Left renal pelvis (tissue), 4 donors: ENCODE measurements at places on chromosomes 1 and 21. TPM values are rescaled to one million over a fixed set of nuclear protein-coding genes. Genes with fewer than 3 reads are reported as not detected.

- DNase-seq = no peak
Measured at GRCh38 chr1:46719689-46720088, 775 bp upstream of the EFCAB14 start.

DNA sequence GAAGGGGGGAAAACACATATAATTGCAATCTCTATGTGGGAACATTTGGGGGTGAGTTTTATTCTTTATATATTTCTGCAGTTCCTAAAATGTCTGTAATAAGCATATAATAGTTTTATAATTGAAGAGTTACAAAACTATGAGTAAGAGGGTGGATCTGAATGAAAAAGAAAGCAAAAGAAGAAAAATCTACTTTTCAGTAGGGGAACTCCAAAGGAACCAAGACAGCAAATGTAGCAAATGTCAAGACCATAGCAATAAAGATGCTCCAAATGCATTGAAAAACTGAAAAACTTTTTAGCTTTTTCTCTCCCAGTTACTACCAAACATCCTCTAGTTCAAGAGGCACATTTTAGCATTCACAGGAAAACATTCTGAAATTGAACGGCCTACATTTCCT, 434.8 kb downstream of the LMO4 start:
- DNase-seq = no peak

DNA sequence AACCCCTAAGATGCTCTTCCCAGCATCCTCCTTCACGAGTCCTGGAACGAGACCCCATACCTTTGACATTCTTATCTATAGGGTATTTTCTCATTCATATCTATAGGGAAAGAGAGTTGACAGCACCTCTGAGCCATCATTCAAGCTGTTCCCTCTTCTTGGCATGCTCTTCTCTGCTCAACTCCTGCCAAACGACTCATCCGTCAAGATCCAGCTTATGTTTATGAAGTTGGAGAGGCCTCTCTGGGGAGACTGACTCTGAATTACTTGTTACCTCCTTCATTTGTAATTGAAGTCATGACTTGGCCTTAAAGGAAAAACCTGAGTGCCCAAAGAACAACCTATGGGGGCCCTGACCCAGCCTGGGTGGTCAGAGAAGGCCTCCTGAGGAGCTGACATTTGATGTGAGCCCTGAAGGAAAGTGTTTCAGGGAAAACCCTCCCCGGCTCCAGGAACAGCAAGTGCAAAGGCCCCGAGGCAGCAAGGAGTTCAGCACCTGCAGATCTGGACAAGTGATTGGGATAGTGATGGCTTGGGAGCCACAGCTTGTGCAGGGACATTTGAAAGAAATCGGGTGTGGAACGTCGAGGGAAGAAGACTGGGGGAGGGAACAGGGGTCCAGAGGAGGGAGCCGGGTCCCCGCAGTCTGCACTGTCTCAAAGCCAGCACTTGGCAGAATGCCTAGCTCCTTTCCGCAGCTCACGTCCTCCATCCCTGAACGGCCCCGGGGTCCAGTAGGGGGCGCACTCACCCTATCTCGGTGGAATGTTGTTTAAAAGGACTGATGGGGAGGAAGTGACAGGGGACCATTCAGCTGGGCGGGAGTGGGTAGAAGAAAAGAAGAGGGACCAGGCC, 14.0 kb upstream of the CDA start:
- DNase-seq = peak; percentile 71

DNA sequence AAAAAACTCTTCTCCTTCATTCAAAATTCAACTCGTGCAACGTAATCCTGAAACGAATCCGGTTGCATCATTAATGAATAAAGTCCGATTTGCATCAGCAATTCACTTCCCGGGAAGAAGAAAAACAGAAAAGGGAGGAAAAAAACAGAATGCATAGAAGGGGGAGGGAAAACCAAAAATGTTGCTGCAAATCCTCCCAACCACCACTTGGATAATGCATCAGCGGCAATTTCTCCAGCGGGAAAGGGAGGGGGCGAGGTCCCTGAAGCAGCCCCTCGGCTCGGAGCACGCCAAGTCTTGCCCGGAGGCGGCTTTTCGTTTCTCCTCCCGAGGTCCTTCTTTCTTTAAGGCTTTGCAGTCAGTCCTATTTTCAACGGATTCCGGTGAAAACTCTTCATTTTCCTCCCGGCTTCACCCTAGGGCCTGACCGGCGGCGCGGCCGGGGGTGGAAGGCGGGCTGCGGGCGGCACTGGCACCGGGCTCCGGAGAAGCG, 723 bp downstream of the CDC42BPA start:
- no peak for DNase-seq

- no peak for DNase-seq
Measured at GRCh38 chr1:184291701-184292100, 95.1 kb upstream of the C1orf21 start.

DNA sequence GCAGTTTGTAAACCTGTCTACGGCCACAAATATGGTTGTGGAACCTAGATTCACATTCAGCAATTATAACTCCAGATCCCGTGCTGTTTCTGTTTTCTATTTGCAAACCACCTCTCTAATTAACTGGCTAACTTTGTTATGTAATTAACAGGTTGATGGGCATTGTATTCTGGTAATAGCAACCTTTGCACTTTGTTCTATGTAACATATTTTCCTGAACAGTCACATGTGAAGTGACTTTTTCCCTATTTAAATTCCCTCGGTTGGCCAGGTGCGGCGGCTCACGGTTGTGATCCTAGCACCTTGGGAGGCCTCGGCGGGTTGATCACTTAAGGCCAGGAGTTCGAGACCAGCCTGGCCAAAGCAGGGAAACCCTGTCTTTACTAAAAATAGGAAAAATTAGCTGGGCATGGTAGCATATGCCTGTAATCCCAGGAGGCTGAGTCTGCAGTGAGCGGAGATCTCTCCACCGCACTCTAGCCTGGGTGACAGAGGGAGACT, 1.4 kb downstream of the ACADM start:
- peak; percentile 12 for DNase-seq

DNA sequence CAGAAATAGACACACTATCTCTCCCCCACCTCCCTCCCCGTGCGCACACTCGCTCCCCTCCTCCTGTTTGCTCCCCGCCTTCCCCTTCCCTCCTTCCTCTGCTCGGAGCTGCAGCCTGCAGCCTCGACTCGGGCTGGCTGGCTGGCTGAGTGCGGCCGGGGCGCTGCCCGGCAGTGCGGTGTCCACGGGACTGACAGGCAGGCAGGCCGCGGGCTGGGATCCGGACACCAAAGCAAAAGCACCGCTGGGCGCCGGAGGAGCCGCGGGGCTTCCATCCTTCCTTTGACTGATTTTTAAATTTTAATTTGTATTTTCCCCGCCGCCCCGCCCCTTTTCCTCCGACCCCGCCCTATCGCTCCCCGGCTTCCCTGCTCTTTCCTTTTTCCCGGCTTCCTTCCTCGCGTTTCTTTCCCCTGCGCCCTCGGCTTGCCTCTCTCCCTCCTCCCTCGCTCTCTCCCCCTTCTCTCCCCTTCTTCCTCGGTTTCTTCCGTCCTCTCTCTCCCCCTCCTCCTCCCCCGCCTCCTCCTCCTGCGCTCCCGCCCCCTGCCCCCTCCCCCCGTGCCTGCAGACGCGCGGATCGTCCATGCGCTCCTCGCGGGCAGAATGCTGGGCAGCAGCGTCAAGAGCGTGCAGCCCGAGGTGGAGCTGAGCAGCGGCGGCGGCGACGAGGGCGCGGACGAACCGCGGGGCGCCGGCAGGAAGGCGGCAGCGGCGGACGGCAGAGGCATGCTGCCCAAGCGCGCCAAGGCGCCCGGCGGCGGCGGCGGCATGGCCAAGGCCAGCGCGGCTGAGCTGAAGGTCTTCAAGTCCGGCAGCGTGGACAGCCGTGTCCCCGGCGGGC, 109.4 kb downstream of the NAV1 start:
- DNase-seq = no peak

- DNase-seq = no peak
Measured at GRCh38 chr1:175480343-175480822, 263.0 kb downstream of the TNR start.

DNA sequence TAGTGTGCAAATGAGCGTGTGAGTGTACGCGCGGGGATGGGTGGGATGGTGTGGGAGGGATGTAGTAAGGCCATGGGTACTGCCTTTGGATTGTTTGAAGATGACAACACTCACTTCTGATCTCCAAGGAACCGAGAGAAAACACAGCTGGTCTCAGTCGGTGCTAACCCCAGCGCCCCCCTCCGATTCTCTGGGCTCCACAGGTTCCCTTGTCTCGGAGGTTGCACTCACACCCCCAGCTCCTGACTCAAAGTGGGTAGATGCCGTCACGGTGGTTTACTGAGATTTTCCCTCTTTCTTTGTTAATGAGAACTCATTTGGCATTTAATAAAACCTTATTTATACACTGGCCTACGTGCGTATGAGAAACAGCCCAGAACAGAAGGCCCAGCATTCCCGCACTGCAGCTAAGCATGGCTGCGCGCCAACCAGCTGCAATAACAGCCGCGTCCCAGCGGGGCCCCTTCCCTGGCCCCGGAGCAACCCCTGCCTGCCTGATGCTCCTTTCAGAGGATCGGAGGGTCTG, 25.8 kb downstream of the ABCA4 start:
- DNase-seq = no peak

GRCh38 chr1:24640288-24640687, 2.8 kb upstream of the SRRM1 start:
- no peak for DNase-seq

GRCh38 chr1:96980448-96980847, 258.9 kb downstream of the PTBP2 start:
- no peak for DNase-seq

- DNase-seq = no peak
Measured at GRCh38 chr1:94737124-94737998, 82.8 kb upstream of the SLC44A3 start.

DNA sequence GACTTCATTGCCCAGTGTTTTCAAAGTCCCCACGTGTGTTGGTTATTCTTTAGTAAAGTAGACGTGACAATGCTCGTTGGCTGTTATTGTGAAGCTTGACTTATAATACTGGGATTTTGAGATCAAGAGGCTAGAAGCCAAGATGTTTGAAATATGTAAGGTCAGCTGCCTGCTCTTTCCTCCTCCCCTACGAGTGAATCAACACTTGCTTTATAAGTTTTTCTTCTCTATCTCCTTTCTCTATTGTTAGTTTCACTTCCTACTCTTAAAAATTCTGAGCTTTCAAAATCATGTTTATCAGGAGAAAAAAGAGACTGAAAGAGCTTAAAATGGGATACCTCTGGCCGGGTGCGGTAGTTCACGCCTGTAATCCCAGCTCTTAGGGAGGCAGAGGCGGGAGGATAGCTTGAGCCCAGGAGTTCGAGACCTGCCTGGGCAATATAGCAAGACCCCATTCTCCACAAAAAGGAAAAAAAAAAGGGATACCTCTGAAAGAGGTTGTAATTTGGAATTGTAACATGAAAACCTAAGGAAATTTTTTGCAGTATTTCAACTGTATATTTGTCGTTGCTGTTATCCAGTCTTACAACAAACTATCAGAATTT, 72.0 kb downstream of the EPB41 start:
- no peak for DNase-seq

GRCh38 chr1:246072456-246072955, 434.6 kb downstream of the SMYD3 start:
- DNase-seq = no peak

- DNase-seq = no peak
Measured at GRCh38 chr1:85201340-85202091, 700 bp upstream of the SYDE2 start.

- DNase-seq = no peak
Measured at GRCh38 chr1:39080269-39080826, 54.2 kb downstream of the NDUFS5 start.

DNA sequence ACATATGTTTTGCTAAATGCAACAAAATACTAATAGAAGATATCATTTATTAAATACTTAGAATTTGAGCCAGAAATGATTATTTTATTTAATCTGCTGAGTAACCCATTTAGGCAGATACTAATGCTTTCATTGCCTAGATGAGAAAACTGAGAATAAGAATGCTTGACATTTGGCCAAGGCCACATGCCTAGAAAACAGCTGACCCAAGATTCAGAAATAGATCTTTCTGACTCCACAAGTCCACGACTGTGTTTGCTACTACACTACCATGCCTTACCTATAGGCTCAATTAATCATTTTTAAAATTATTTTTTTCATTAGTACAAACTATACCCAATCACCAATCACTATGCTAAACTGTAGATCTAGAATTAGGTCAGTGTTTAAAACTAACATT, 129.7 kb downstream of the ATP1B1 start:
- no peak for DNase-seq

GRCh38 chr1:79847700-79848099, 841.2 kb upstream of the ADGRL4 start:
- no peak for DNase-seq

DNA sequence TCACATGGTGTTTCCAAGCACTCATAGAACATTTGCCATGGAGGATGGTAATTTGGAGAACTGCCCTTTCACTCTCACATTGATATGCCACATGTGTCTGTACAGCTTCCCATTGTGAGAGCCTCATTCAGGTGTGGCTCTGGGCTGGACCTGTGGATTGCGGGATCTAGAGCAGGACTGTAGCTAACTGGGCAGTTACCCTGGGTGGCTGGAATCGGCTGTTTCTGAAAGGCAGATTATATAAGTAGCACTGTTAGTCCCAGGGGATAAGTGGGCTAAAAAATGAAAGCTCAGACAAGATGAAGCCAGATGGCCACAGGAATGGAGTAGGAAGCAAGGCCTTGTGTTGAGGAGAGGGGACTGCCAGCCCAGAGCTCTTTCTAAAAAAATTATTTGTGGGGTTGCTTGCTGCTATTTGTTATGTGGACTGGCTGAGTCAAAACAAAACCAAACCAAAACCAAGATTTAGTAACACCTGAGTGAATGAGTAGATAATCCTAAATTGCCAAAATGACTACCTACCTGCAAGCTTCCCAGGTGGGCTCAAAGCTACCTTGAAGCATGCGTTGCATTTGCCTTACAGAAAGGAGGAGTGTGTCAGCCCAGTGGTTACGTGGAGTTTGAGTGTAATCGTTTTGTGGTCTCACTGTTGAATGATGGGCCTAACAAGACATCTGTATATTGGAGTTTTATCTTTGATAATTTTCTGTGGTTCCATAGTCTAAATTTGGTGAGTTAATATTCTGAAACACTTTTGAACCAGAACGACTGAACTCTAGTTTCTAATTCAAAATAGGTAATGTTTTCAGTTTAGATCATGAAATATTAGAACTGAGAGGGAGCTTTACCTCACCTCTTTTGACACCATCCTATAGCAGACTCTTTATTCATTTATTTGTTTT, 58.0 kb downstream of the SDCCAG8 start:
- DNase-seq = no peak

The FCER1G gene
- polyA plus RNA-seq = 14.3 TPM

The HRNR gene
- polyA plus RNA-seq = 0.93 TPM

The BMP8B gene
- 2.1 TPM for polyA plus RNA-seq

The NR1I3 gene
- polyA plus RNA-seq = 3.5 TPM

The LDLRAD1 gene
- polyA plus RNA-seq = 0.10 TPM

The MROH9 gene
- polyA plus RNA-seq = not detected

The MTMR11 gene
- polyA plus RNA-seq = 30.9 TPM

The PHLDA3 gene
- polyA plus RNA-seq = 36.1 TPM

The KISS1 gene
- not detected for polyA plus RNA-seq

The HSD3B1 gene
- not detected for polyA plus RNA-seq

The DNM3 gene
- polyA plus RNA-seq = 3.8 TPM

The TPR gene
- 110 TPM for polyA plus RNA-seq

The PRKCZ gene
- 35.9 TPM for polyA plus RNA-seq

The TNFRSF4 gene
- 2.0 TPM for polyA plus RNA-seq

The CHIA gene
- polyA plus RNA-seq = not detected
